Uterus (tissue), 4 donors: ENCODE measurements at places on chromosomes 2 and 18. TPM values are rescaled to one million over a fixed set of nuclear protein-coding genes. Genes with fewer than 3 reads are reported as not detected.

- DNase-seq = no peak
These were observed 245.4 kb downstream of the INSIG2 start for GRCh38 chr2:118333664-118334063.

DNA sequence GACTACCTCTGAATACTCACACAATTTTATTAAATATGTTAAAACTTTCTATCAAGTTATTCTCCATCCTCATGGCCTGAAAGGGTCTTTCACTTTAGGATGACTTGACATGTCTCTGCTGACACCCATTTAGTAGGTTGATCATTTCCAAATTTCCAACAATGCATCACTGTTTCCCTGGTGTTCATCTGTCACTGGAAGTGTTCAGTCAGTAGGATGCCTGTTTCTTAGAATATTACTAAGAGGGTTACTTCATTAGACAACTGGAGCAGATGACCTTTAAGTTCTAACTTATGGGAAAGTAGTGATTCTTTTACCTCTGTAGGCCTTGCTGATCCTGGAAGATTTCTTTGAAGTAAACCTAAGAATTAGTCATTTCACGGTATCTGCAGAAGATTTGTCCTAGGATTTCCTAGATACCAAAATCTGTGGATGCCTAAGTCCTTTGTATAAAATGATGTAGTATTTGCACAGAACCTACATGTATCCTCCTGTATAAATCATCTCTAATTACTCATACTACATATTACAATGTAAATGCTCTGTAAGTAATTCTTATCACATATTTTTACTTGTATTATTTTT, 77.7 kb downstream of the MAP3K20 start:
- DNase-seq = no peak

Gene G6PC2
- not detected for total RNA-seq

Gene SLC9A4
- total RNA-seq = not detected

DNA sequence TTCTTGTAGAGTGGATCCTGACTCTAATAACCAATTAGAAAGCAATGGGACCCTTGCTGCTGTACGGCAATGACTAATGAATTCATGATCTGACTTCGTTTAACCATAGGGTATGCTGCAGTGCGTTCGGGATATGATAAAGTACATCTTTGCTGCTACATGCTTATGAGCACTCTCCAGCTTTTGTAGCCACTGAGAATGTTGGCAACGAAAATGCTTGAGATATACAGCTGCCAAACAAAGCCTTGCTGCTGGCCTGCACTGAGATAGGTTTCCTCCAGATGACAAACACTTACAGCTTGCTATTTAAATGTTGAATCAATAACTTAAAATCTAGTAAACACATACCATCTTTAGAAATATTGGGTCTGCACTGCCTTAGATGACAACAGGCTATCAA, 372.4 kb upstream of the SLC8A1 start:
- DNase-seq = no peak

Gene INPP4A
- total RNA-seq = 8.7 TPM

- peak; percentile 63 for DNase-seq
These were observed at the start of gene ADAM23 for GRCh38 chr2:206442833-206443734. Gene ADAM23, plus strand, starts transcription at chr2:206443532. Its CDS starts 335 bp downstream, at chr2:206443867.

Gene ERFE
- total RNA-seq = not detected

GRCh38 chr2:3512086-3512485, 7.2 kb downstream of the ADI1 start:
- DNase-seq = no peak

DNA sequence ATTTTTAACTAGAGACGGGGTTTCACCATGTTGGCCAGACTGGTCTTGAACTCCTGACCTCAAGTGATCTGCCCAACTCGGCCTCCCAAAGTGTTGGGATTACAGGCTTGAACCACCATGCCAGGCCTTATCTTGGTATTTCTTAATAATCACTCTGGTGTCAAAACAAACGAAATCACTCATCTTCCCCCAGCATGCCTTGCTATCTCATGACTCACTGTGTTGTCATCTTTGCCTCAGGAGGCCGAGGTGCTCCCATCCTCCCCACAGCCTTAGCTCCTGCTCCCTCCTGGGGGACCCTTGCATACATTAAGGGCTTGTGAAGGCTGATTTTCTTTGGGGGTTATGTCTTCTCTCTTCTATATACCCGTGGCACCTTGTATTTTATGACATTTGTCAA, 250.1 kb upstream of the DPP10 start:
- no peak for DNase-seq

- DNase-seq = peak; percentile 18
These were observed 93.5 kb upstream of the OTOS start for GRCh38 chr2:240233885-240234502.

- no peak for DNase-seq
These were observed 30.4 kb downstream of the HDAC4 start for GRCh38 chr2:239370403-239370802.

GRCh38 chr2:234343372-234343771, 153.5 kb downstream of the ARL4C start:
- no peak for DNase-seq

DNA sequence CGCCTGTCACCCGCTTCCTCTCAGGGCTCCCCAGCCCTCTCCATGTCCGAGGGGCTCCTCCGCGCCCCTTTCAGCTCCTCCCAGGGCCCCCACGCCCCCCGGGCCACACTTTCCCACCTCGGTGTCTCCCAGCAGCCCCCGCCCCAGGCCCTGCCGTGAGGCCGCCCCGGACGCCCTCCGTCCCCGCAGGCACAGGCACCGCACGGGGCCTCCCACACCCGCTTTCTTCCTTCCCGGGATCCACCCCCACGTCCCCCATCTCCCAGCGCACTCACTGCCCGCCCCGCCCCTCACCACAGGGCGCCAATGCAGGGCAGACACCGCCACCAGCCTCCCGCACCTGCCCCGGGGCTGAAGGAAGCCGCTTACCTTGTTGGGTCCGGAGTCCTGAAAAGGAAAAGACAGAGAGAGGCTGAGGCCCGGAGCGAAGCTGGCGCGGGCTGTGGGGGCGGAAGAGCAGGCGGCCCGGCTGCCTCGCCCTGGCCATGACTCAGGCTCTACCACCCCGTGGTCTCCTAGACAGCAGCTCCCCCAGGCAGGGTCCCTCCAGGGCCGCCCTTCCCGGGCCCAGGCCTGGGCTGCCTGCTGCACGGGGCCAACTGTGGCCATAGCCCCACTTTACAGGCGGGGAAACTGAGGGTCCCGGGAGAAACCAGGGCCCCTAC, 37.7 kb downstream of the KIF1A start:
- no peak for DNase-seq

- no peak for DNase-seq
These were observed 6.3 kb downstream of the TLK1 start for GRCh38 chr2:171154348-171154747.

DNA sequence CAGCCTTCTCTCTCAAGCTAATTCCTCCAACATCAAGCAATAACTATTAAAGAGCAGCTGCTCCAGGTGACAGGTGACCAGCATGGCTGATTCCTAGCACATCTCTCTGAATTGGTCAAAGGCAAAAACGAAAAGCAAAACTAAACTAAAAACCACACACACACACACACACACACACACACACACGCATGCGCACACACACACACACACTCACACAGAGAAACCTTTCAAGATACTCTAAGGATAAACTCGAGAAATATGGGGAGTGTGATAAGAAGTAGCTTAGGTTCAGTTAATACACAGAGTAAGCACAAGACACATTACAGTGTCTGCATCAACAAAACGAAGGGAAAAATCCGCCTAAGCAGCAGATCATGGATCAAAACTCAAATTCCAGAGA, 74.5 kb upstream of the FZD7 start:
- no peak for DNase-seq

- DNase-seq = no peak
These were observed 186.9 kb upstream of the PIEZO2 start for GRCh38 chr18:11336241-11336640.

- DNase-seq = no peak
These were observed 61.4 kb downstream of the RPL31 start for GRCh38 chr2:101063352-101064124.

DNA sequence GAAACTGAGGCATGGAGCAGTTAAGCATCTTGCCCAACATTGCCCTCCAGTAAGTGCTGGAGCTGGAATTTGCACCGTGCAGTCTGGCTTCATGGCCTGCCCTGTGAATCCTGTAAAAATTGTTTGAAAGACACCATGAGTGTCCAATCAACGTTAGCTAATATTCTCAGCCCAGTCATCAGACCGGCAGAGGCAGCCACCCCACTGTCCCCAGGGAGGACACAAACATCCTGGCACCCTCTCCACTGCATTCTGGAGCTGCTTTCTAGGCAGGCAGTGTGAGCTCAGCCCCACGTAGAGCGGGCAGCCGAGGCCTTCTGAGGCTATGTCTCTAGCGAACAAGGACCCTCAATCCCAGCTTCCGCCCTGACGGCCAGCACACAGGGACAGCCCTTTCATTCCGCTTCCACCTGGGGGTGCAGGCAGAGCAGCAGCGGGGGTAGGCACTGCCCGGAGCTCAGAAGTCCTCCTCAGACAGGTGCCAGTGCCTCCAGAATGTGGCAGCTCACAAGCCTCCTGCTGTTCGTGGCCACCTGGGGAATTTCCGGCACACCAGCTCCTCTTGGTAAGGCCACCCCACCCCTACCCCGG, 1.3 kb downstream of the PROC start:
- DNase-seq = no peak

Gene SPTBN1
- 189 TPM for total RNA-seq

- DNase-seq = no peak
These were observed 6.0 kb downstream of the ADNP2 start for GRCh38 chr18:80115035-80115434.

DNA sequence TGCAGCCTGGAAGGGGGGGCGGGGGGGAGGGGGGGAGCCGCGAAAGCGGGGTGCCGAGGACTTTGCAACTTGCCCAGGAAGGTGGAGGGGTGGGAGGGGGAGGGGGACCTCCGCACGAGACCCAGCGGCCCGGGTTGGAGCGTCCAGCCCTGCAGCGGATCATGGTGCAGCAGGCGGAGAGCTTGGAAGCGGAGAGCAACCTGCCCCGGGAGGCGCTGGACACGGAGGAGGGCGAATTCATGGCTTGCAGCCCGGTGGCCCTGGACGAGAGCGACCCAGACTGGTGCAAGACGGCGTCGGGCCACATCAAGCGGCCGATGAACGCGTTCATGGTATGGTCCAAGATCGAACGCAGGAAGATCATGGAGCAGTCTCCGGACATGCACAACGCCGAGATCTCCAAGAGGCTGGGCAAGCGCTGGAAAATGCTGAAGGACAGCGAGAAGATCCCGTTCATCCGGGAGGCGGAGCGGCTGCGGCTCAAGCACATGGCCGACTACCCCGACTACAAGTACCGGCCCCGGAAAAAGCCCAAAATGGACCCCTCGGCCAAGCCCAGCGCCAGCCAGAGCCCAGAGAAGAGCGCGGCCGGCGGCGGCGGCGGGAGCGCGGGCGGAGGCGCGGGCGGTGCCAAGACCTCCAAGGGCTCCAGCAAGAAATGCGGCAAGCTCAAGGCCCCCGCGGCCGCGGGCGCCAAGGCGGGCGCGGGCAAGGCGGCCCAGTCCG, 540 bp downstream of the SOX11 start:
- DNase-seq = no peak

DNA sequence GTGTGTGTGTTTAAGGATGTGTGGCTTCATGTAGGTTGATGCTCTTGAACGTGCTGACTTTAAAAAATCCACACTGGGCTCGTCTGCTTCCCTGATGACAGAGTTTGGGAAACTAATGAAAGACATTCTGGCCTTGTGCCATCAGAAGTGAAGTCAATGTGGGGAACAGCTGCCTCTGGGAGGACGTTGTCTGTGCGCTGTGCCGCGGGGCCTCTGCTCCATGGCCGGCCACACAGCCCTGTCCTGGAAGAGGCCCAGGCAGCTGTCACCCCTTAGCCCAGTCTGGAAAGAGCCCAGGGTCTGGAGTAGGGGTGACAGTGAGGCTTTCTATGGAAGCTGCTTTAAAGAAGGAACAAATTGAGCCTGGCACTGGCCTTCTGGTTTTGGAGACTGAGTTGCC, 155.8 kb downstream of the SH3RF3 start:
- DNase-seq = peak; percentile 28

DNA sequence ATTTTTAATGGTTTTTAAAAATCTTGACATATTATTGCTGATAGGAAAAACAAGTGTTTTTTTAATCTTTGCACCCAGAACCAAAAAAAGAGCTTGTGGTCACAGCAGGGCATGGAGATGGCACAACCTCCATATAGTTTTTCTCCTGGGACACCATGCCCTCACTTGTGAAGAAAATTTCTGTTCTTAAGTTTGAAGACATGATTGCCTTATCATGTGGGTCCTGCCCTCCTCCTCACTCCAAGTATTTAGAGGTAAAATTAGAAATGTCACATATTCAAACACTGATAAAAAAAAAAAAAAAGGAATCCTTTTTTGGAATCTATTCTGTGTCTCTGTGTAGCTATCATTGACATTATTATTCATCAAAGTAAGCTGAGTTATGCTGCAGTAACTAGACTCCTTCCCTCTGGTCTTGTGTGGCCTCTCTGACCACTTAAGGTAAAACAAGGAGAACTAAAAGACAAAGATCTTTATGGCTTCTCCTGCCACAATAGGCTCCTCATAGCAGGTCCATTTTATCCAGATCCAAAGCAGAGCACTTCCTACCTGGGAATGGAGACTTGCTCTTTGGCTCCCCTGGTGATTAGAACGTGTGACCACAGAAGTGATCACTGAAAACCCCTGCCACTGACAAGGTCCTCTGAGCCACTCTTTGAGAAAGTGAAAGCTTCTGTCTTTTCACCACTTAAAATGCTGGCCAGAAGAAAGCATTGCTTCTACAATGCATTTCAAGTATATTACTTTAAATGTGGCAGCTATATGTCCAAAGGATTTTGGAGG, 19.8 kb downstream of the ADD2 start:
- DNase-seq = no peak

GRCh38 chr2:194867328-194867727, 789.7 kb upstream of the SLC39A10 start:
- DNase-seq = no peak

DNA sequence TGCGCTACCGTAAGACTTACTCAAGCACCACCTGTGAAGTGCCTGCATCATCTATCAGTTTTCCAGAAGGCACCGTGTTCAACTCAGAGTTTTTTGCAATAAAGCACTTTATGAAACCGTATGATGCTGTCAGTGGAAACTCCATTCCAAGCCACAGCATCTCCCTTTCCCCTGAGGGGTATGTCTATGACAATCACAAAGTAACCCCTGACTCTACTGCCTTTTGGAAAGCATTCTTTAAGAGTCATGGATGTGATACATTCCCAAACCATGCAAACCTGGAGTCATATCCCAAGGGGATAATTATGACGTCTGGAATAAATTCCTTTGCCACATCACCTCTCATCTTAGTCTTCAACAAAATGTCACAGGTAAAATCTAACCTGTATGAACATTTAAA, 39.2 kb downstream of the UNC50 start:
- DNase-seq = no peak
